ENCODE measurements at places on chromosomes 3 and 15.

DNA sequence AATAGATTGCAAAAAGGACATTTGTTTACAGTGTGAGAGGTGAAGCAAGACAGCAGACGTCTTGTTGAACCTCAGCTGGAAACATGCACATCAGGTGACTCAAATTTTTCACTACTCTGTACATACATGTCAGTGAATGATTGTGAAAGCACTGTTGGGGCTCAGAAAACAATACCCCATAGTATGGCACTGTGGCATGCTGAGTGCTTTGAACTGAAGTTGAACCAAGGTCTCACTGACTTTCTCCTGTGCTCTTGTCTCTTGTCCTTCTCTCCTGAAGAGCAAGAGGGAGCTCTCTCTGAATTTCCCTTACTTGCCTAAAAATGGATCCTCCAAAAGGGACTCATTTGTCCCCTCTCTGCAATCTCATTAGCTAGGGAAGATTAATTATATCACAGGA is 24.5 kb upstream of the NEDD4 start:
- DNase-seq: no peak

DNA sequence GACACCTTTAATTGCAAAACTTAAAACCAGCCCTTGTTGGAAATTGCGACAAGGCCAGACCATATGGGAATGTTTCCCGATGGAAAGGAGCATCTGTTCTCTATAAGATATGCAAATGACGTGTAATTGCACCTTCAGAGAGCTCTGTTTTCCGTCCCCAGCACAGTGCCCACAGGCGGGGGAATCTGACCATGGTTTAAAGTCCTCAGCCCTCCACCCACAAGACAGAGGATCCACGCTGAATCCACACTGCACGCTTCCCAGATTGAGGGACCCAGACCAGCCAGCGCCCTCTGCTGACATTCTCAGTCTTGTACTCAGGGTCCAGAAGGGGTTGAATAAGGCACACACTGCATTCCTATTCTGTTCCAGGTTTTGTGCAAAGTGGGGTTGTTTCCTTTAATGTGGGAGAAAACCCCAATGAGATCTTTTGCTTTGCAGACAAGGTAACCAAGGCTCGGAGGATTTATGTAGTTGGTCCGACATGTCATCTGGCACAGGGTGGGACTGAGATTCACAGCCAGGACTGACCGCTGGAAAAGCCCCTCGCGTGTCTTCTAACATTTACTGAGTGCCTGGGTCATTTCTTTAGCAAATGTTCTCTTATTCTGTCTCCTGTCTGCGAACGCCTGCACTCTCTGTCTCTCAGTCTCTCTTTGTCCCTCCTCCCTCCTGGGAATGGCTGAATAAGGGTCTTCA is 36.8 kb upstream of the KLHL25 start:
- DNase-seq: no peak

GRCh38 chr3:146313031-146313745 is 62.3 kb upstream of the PLSCR4 start:
- DNase-seq: no peak

DNA sequence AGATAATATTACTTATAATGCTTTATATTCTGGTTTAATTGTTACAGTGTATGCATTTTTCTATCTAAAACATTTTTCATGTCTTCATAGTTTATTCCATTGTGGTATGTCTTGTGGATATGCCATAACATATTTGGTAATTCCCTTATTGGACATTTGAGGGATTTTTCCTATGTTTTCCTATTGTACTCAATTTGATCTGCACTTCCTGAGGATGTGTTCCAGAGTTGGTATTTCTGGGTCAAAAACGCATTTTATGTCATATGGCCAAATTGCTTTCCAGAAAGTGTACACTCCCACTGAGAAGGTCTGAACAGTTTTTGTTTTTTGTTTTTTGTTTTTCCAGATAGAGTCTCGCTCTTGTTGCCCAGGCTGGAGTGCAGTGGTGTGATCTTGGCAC is 6.8 kb downstream of the ARL8B start:
- DNase-seq: no peak

DNA sequence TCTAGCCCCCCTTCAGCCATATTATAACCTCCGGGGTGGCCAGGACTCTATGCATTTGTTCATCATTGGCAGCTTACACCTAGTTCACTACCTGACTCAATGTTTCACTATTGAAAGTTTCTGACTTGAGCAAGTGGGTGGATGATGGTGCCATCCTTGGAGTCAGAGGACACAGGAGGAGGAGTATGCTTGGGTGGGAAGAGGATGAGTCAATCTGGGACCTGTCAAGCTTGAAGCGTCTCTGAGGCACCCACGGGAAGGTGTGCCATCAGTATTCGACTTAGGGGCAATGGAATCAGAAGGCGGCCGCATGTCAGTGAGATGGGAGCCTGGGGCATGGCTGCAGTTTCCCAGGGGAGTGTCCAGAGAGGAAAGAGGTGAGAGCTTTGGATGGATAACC is 133.3 kb downstream of the EPHB1 start:
- DNase-seq: no peak

DNA sequence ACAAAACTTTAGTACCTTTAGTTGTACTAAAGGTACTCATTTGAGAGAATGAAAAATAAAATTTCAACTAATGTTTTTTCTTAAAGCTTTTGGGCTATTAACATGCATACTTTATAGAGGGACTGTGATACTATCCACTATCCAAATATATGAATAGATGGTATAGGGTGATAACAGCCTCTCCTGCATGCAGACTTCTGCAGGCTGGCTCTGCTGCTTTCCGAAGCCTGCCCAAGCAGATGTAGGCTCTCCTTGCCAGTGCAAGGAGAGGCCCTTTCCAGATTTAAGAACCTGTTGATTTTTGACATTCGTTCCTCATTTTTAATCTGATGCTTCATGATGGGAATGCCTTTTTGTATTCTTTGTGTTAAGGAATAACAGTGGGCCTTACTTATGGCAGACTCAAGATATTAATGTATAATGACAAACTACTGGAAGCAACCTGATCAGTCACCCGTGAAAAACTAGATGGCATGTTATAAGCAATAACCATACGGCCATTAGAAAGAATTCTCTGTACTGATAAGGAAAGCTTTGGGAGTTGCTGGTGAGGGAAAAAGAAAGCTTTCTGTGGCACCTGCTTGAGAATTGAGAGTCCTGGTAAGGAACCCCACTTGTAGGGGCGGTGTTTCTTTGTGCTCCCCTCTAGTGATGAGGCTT is 181.7 kb downstream of the TP63 start:
- DNase-seq: no peak

DNA sequence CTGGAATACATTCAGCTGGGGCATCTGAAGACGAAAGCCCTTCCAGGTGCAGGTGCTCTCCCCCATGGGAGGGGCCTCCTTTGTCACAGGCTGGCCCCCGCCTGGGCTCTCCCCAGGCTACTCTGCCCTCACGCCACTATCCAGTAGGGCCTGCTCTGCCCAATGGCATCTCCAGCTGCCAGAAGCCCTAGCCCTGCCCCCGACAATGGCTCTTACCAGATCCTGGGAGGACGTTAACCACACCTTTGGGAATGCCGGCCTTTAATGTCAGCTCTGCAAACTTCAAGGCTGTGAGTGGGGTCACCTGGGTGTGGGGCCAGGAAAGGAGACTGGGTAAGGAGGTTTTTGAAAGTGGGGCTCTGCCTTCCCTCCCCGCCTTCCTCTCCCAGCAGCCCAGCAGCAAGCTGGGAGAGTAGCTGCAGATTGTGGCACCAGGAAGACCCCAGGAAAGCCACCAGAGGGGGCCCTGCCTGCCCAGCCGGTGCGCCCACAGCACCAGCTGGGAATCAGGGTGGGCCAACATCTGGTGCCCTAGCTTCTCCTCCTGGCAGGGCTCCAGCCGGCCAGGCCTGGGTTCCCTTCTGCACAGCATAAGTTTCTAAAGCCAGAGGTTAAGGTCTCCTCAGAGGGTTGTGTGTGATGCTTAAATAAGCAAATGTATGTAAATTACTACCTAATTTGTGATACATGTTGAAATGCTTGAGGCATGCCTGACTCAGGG is 40.4 kb upstream of the SLC41A3 start:
- no peak for DNase-seq

GRCh38 chr3:116647996-116648395 is 61.6 kb upstream of the TUSC7 start:
- no peak for DNase-seq

- no peak for DNase-seq
Measured at GRCh38 chr15:74978503-74978902, 16.9 kb upstream of the SCAMP5 start.

All from KG1 (cell line).